Endodermal cell (in vitro differentiated cells): ENCODE measurements at places on chromosomes 6 and 20.

DNA sequence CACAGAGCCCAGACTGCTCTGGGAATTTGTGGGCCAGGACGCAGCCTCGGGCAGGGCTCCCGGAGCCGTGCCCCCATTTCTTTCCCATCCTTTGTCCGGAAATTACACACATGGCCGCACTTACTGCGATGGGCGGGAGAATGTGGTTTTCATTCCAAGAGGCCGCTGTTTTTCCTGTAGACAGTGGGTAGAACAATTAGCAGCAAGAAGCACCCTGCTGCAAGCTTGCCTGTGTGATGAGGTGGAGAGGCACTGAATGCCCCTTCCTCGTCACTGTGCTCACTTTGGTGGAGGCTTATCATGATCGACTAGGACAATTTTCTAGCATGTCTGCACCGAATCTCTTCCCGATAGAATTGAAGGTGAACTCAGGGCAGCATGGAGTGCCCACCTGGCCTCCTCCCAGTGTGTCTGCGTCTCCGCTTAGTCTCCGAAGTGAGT lies 102.8 kb downstream of the DACT2 start:
- H3K27ac ChIP-seq = peak overlapping the region; percentile 21
- no peak overlapping the region for H3K4me3 ChIP-seq
- H3K36me3 ChIP-seq = no peaks in the 10 kb centered on the region
- DNase-seq = peak; percentile 59
- H3K4me1 ChIP-seq = no peaks in the 10 kb centered on the region

GRCh38 chr6:4973982-4974745 lies 29.7 kb downstream of the RPP40 start:
- H3K27me3 ChIP-seq = no peaks in the 10 kb centered on the region
- H3K27ac ChIP-seq = no peak overlapping the region
- H3K4me1 ChIP-seq = peaks cover 7% of the 10 kb centered on the region
- peak; percentile 78 for DNase-seq
- H3K36me3 ChIP-seq = no peaks in the 10 kb centered on the region

DNA sequence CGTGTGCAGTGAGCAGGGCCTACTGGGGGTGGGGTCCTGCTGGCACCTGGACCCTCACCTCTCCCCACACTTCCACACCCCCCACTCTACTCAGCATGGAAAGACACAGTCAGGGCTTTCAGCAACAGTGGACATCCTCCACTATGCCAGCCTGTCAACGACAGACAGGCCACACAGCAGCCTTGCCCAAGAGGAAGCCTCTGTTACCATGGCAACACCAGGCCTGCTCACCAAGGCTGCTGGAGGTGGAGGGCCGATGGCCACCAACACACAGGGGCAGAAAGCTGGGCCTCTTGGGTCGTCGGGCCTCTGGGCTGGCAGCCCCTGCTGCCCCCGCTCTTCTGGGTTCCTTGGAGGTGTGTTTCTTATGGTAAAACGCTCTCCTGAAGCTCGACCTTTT lies 13.6 kb downstream of the BNIP5 start:
- no peaks in the 10 kb centered on the region for H3K4me1 ChIP-seq
- DNase-seq = peak; percentile 70
- no peaks in the 10 kb centered on the region for H3K36me3 ChIP-seq
- no peaks in the 10 kb centered on the region for H3K27me3 ChIP-seq
- H3K4me3 ChIP-seq = no peak overlapping the region

GRCh38 chr20:37360391-37361115 lies 14.6 kb downstream of the SRC start:
- no peaks in the 10 kb centered on the region for H3K27me3 ChIP-seq
- peaks cover 32% of the 10 kb centered on the region for H3K36me3 ChIP-seq
- peak; percentile 13 for DNase-seq
- no peaks in the 10 kb centered on the region for H3K4me1 ChIP-seq

DNA sequence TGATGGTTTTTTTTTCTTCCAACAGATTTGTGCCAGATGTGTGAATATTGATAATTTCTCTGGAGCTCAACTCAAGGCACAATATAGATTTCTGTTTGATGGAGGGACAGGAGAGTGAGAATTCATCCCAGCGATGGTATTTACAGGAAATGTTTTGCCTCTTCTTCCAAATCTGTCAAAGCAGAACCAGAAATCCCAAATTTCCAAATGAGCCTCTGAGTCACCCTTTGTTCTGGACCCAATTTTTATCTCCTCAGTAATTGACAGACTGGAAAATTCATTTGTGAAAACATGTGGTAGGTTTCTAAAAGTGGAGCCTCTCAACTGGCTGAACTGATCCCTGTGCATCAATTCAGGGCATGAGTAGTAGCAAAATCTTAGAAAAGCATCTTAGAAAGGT lies 223.2 kb upstream of the TSHZ2 start:
- no peak for DNase-seq
- H3K4me1 ChIP-seq = peaks cover 3% of the 10 kb centered on the region
- H3K4me3 ChIP-seq = no peak overlapping the region
- no peak overlapping the region for H3K27ac ChIP-seq

- peak overlapping the region; percentile 61 for H3K27ac ChIP-seq
- no peaks in the 10 kb centered on the region for H3K4me1 ChIP-seq
- peaks cover 58% of the 10 kb centered on the region for H3K36me3 ChIP-seq
- H3K27me3 ChIP-seq = no peaks in the 10 kb centered on the region
- peak; percentile 42 for DNase-seq
- no peak overlapping the region for H3K4me3 ChIP-seq
Observed at GRCh38 chr20:32446301-32447100, 88.4 kb downstream of the ASXL1 start.

DNA sequence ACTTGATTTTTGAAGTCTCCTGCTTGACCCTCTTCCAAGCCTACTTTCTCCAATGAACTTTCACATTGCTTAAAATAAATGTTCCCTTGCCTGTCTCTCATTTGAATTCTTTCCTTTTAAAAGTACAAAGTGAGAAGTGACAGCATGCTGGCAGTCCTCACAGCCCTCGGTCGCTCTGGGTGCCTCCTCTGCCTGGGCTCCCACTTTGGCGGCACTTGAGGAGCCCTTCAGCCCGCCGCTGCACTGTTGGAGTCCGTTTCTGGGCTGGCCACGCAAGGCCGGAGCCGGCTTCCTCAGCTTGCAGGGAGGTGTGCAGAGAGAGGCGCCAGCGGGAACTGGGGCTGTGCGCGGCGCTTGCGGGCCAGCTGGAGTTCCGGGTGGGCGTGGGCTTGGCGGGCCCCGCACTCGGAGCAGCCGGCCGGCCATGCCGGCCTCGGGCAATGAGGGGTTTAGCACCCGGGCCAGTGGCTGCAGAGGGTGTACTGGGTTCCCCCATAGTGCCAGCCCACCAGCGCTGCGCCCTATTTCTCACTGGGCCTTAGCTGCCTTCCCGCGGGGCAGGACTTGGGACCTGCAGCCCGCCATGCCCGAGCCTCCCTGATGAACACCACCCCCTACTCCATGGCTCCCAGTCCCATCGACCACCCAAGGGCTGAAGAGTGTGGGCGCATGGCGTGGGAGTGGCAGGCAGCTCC lies 31.9 kb downstream of the SERPINB6 start:
- H3K27ac ChIP-seq = no peak overlapping the region
- DNase-seq = peak; percentile 30
- no peaks in the 10 kb centered on the region for H3K36me3 ChIP-seq

DNA sequence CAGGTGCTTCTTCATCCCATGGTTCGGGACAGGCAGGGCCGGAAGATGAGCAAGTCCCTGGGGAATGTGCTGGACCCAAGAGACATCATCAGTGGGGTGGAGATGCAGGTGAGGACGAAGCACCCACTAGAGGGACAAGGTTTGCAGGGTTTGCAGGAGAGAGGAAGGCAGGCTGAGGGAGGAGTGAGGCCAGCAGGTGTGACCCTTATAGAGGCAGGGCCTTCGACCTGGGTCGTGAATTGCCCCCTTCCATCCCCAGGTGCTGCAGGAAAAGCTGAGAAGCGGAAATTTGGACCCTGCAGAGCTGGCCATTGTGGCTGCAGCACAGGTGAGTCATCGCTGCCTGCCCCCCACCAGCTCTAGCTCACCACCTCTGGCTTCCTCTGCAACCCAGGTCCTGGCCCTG lies 8.4 kb downstream of the VARS2 start:
- peak; percentile 82 for DNase-seq
- no peaks in the 10 kb centered on the region for H3K27me3 ChIP-seq
- H3K27ac ChIP-seq = no peak overlapping the region
- peaks cover 31% of the 10 kb centered on the region for H3K36me3 ChIP-seq
- H3K4me1 ChIP-seq = no peaks in the 10 kb centered on the region
- no peak overlapping the region for H3K4me3 ChIP-seq

DNA sequence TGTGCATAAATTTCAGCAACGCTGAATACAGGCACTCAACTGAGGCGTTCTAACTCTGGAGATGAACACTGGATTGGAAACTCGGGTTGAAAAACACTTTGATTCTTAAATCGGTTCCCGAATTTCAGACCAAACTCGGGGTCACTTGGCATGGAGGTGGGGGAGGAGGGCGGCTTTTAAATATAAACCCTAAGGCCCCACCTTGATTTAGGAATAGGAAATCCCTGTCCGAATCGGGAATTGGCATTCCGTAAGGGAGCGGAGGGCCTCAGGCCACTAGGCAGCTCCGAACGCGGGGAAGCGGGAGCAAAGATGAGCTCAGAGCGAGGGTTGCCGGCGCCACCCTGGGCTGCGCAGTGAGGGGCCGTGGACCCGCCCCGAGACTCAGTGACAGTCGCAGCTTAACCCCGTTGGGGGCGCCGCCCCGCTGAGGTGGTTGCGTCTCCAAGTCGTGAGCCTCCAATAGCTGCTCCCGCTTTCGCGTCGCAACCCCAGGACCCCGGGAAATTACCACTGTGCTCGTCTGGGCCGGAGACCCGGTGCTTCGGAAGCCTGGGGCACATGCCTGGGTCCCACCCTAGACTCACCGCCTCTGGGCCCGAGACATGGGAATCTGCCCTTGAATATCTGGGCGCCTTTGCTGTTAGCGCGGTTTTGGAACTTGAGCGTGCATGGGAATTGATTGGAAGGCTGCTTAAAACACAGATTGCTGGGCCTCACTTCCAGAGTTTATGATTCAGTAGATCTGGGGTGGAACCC lies 4.6 kb upstream of the SIM1 start:
- peaks cover 14% of the 10 kb centered on the region for H3K4me1 ChIP-seq
- DNase-seq = peak; percentile 70
- H3K27ac ChIP-seq = no peak overlapping the region
- H3K27me3 ChIP-seq = peaks cover 98% of the 10 kb centered on the region
- no peaks in the 10 kb centered on the region for H3K36me3 ChIP-seq

- H3K36me3 ChIP-seq = no peaks in the 10 kb centered on the region
- no peak overlapping the region for H3K4me3 ChIP-seq
- no peak overlapping the region for H3K27ac ChIP-seq
- no peaks in the 10 kb centered on the region for H3K4me1 ChIP-seq
- DNase-seq = no peak
- H3K27me3 ChIP-seq = no peaks in the 10 kb centered on the region
Observed at GRCh38 chr6:169988769-169989550, 237.5 kb downstream of the ERMARD start.

DNA sequence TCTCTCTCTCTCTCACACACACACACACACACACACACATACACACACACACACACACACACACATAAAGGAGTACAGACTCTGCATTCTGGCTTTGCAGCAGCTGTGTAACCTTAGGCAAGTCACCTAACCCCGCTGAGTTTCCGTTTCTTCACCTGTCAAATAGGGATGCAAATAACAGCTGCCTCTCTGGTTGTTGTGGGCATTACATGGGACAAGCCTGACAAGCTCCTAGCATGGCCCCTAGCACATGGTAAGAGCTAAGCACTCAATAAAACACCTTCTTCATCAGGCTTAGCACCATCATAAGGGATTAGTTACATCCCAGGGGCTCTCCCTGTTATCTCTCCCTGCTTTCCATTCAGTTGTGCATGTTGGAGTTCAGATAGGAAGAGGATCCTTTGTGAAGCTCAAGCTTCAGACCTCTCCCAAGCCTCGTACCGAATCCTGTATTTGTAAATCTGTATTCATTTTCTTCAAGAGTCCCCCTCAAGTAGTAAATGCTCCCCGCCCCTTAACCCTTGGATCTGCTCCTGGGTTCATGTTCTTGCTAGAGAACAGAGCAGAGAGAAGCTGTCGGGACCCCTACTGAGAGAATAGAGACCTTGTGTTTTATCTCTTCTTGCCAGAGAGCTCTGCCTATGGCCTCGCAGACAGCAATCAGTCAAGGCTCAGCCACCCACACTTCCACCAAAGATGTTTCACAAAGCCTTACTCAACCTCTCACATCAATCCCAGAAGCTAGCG lies 2.2 kb downstream of the SLC13A3 start:
- no peaks in the 10 kb centered on the region for H3K36me3 ChIP-seq
- H3K4me3 ChIP-seq = no peak overlapping the region
- H3K4me1 ChIP-seq = peaks cover 8% of the 10 kb centered on the region
- peak; percentile 78 for DNase-seq
- H3K27me3 ChIP-seq = peaks cover 86% of the 10 kb centered on the region

DNA sequence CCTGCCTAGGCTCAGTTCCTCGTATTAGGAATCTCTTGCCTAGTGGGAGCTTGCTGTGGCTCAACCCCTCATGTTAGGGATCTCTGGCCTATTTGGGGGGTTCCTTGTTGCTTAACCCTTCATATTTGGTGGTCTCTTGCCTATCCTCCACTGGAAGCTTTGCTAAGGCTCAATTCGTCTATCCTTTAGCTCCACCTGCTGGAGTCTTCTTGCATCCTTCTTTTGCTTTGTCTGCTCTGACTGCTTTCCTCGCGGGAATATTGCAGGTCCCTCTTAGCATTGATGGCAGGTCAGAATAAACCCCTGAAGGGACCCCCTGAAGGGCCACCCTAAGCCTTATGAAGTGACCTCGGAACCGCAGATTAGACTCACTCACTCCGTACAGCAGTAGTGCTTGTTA lies 203.0 kb upstream of the TBX18 start:
- peak; percentile 83 for DNase-seq
- H3K27ac ChIP-seq = no peak overlapping the region

GRCh38 chr6:161411265-161411944 lies 137.5 kb upstream of the AGPAT4 start:
- no peak overlapping the region for H3K4me3 ChIP-seq
- no peaks in the 10 kb centered on the region for H3K36me3 ChIP-seq
- H3K27ac ChIP-seq = no peak overlapping the region
- DNase-seq = no peak
- H3K4me1 ChIP-seq = peaks cover 9% of the 10 kb centered on the region

DNA sequence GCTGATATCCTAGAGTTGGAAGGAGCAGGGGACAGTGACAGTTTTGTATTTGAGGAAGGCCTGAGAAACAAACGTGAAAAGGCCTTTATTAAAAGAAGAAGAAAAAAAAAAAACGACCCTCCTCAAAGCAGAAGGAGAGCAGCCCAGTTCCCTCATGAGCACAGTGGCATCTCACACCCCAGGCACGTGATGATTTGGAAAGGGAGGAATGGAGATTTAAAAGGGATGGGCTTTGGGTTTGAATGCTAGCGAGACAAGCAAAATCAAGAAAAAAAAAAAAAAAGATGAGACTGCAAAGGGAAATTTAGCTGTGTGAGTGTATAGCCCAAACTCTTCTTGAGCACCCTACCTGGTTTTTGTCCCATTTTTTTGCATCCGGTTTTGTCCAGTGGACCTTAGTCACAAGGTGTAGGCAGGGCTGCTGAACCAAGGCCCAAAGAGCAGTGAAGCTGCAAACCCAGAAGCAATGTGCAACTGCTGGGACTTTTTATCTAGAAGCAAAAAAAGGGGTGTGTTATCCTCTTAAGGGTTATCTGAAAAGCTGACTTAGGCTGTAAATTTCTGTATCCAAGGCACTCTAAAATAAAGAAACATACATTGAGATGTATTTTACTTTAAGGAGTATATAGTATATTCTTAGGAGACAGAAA lies 54.5 kb upstream of the RREB1 start:
- no peak overlapping the region for H3K27ac ChIP-seq
- peak overlapping the region; percentile 53 for H3K4me3 ChIP-seq
- H3K36me3 ChIP-seq = no peaks in the 10 kb centered on the region
- peaks cover 4% of the 10 kb centered on the region for H3K4me1 ChIP-seq
